ENCODE measurements at places on chromosomes 1 and 21. TPM values are rescaled to one million over a fixed set of nuclear protein-coding genes. Genes with fewer than 3 reads are reported as not detected.

The PTPRF gene
- total RNA-seq, result 2.3 TPM

The CHI3L1 gene
- total RNA-seq, result 0.53 TPM

The LCE3E gene
- total RNA-seq, result not detected

The CLCA4 gene
- not detected for total RNA-seq

The TPTE gene
- not detected for total RNA-seq

The CHIA gene
- not detected for total RNA-seq

The RGS16 gene
- 1.4 TPM for total RNA-seq

The PAQR6 gene
- 7.0 TPM for total RNA-seq

The NCMAP gene
- 0.23 TPM for total RNA-seq

The RYR2 gene
- not detected for total RNA-seq

The KIAA0040 gene
- total RNA-seq, result 57.1 TPM

The FCRL4 gene
- not detected for total RNA-seq

The SLC30A1 gene
- total RNA-seq, result 11.9 TPM

DNA sequence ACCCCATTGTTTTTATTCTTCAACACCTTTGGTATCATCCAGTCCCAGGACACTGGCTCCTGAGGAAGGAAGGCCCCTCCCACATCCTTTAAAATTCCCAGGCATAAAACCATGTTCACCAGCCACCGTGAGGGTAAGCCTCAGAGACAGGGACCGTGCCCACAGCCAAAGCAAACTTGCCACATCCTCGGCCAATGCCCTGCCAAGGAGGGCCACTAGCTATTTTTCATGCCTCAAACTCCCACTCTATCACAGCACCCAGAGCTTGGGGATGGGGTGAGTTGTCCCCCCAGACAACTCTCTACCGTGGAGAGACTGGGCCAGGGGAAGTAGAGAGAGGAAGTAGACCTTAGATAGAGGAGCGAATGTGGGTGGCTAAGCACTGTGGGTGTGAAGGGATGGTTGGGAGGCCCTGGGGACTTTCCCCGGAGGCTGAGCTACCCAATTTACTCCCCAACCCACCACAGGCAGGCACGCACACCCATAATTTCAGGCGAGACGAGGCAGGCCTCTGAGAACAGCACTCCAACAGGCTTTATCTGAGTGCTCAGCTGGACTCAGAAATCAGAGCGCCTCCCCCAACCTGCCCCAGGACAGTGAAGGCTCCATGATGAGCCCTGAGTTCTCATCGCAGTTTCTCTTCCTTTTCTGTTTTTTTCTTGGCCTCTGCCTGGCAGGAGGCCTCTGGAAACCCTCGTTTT, 15.9 kb upstream of the BTG2 start:
- peak overlapping the region; percentile 82 for H3K4me3 ChIP-seq
- H3K27ac ChIP-seq, result peak overlapping the region; percentile 98
- peak; percentile 83 for DNase-seq
- H3K36me3 ChIP-seq, result peaks cover 2% of the 10 kb centered on the region

- peaks cover 11% of the 10 kb centered on the region for H3K36me3 ChIP-seq
- peak within 1 kb of the TSS; percentile 78 for H3K4me3 ChIP-seq
- H3K27ac ChIP-seq, result peak within 1 kb of the TSS; percentile 99
- no peaks in the 10 kb centered on the region for H3K27me3 ChIP-seq
These were observed at the start of gene BTBD19 for GRCh38 chr1:44808063-44808937. Gene BTBD19 (plus strand): TSS chr1:44808523. CDS start chr1:44808821, 298 bp downstream.

GRCh38 chr1:93516164-93516563, 68.2 kb downstream of the FNBP1L start:
- H3K27ac ChIP-seq, result no peak overlapping the region
- no peaks in the 10 kb centered on the region for H3K36me3 ChIP-seq
- no peak for DNase-seq
- peaks cover 5% of the 10 kb centered on the region for H3K27me3 ChIP-seq

GRCh38 chr1:35932158-35932636, 1.3 kb downstream of the AGO3 start:
- peak overlapping the region; percentile 92 for H3K4me3 ChIP-seq
- H3K36me3 ChIP-seq, result no peaks in the 10 kb centered on the region
- H3K27me3 ChIP-seq, result no peaks in the 10 kb centered on the region
- DNase-seq, result no peak
- H3K4me1 ChIP-seq, result peaks cover 29% of the 10 kb centered on the region

DNA sequence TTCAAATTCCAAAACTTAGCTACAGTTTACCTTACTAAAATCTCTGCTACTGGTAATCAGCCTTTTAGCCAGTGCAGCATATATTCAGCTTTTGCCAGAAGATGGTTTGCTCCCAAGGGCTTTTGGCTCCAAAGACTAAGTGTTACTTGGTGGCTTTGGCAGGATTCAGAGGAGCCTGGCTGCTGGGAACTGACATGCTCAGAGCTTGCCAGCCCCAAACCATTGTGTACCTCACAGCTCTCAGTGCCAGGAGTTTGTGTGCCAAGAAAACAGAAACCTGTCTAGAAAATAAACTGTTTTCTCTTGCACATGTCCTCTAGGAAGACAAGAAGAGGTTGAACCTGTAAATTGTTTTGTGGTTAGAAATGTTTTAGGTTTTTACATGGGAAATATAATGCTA, 315.9 kb downstream of the ST6GALNAC3 start:
- H3K27ac ChIP-seq, result no peak overlapping the region
- peaks cover 2% of the 10 kb centered on the region for H3K27me3 ChIP-seq
- H3K36me3 ChIP-seq, result no peaks in the 10 kb centered on the region
- H3K4me3 ChIP-seq, result no peak overlapping the region
- no peak for DNase-seq
- no peaks in the 10 kb centered on the region for H3K4me1 ChIP-seq

DNA sequence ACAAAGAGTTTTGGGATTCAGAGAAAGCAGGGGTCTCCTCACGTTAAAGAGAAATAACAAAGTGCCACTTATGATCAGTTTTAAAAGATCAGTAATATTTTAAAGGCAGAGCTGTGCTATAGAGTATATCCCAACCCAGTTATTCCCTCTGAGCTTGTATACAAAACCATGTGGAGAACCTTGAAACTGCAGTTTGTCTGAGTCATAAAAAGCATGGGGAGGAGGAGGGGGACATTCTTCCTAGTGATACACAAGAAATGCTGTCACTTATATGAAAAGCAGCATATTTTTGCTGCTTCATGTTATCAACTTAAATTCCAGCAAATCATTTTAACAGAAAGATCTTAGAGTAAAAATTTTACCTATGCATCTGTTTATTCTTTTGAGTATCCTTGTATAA, 244.5 kb downstream of the GPR52 start:
- H3K36me3 ChIP-seq, result peaks cover 2% of the 10 kb centered on the region
- H3K27ac ChIP-seq, result no peak overlapping the region
- DNase-seq, result no peak
- H3K4me1 ChIP-seq, result no peaks in the 10 kb centered on the region
- no peak overlapping the region for H3K4me3 ChIP-seq
- H3K27me3 ChIP-seq, result no peaks in the 10 kb centered on the region

GRCh38 chr1:214124915-214125314, 137.1 kb downstream of the PROX1 start:
- H3K27ac ChIP-seq, result no peak overlapping the region
- H3K27me3 ChIP-seq, result peaks cover 3% of the 10 kb centered on the region
- no peaks in the 10 kb centered on the region for H3K36me3 ChIP-seq
- H3K4me1 ChIP-seq, result no peaks in the 10 kb centered on the region
- no peak overlapping the region for H3K4me3 ChIP-seq

GRCh38 chr1:6775261-6776043, 9.8 kb upstream of the CAMTA1 start:
- peaks cover 17% of the 10 kb centered on the region for H3K27me3 ChIP-seq
- DNase-seq, result no peak
- H3K4me3 ChIP-seq, result no peak overlapping the region
- no peaks in the 10 kb centered on the region for H3K36me3 ChIP-seq

GRCh38 chr1:217333939-217334338, 297.0 kb downstream of the GPATCH2 start:
- H3K4me1 ChIP-seq, result no peaks in the 10 kb centered on the region
- H3K36me3 ChIP-seq, result no peaks in the 10 kb centered on the region
- DNase-seq, result no peak
- no peak overlapping the region for H3K27ac ChIP-seq
- H3K27me3 ChIP-seq, result no peaks in the 10 kb centered on the region

DNA sequence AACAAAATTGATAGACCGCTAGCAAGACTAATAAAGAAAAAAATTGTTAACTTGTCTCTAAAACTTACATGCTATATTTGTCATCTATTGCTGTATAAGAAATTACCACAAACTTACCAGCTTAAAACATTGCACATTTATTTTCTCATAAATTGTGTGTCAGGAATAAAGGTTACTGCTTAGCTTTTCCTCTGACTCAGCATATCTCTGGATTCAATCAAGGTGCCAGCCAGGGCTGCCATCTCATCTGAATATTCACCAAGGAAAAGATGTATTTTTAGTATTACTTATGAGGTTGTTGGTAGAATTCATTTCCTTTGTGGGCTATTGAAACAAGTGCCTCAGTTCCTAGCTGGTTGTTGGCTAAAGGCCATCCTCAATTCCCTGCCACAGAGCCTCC, 912.6 kb upstream of the NEGR1 start:
- no peak overlapping the region for H3K4me3 ChIP-seq
- no peaks in the 10 kb centered on the region for H3K27me3 ChIP-seq
- no peaks in the 10 kb centered on the region for H3K36me3 ChIP-seq
- H3K4me1 ChIP-seq, result no peaks in the 10 kb centered on the region
- H3K27ac ChIP-seq, result no peak overlapping the region

GRCh38 chr1:218611916-218612585, 266.9 kb downstream of the TGFB2 start:
- no peak overlapping the region for H3K4me3 ChIP-seq
- H3K4me1 ChIP-seq, result no peaks in the 10 kb centered on the region

- H3K4me1 ChIP-seq, result peaks cover 57% of the 10 kb centered on the region
- DNase-seq, result no peak
- no peaks in the 10 kb centered on the region for H3K27me3 ChIP-seq
- no peak overlapping the region for H3K4me3 ChIP-seq
- no peak overlapping the region for H3K27ac ChIP-seq
These were observed 5.2 kb downstream of the RCSD1 start for GRCh38 chr1:167635156-167635648.

DNA sequence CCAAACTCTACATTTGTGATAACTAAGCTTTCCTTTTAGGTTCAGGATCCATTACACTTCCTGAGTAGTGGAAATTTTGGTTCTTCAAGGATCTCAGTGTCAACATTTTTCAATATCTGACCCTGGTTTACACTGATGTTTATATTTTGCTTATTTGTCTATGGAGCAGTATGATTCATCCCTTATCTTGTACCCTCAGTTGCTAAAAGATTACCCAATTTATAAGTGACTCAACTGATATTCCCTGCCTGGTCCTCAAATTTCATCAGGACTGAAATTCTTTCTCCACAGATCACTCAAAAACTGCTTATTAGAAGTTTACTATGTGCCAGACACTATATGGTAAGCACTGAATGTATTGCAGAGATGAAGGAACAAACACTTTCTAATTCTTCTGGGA, 139.1 kb upstream of the CHRM3 start:
- H3K27me3 ChIP-seq, result no peaks in the 10 kb centered on the region
- no peaks in the 10 kb centered on the region for H3K4me1 ChIP-seq
- H3K4me3 ChIP-seq, result no peak overlapping the region
- no peak for DNase-seq
- no peak overlapping the region for H3K27ac ChIP-seq

- no peak overlapping the region for H3K27ac ChIP-seq
- H3K36me3 ChIP-seq, result no peaks in the 10 kb centered on the region
- H3K27me3 ChIP-seq, result peaks cover 21% of the 10 kb centered on the region
- peaks cover 24% of the 10 kb centered on the region for H3K4me1 ChIP-seq
These were observed 15.7 kb downstream of the ATP1A4 start for GRCh38 chr1:160167056-160167455.

- no peaks in the 10 kb centered on the region for H3K27me3 ChIP-seq
- H3K4me3 ChIP-seq, result no peak overlapping the region
- peak overlapping the region; percentile 73 for H3K27ac ChIP-seq
- H3K4me1 ChIP-seq, result peaks cover 19% of the 10 kb centered on the region
- H3K36me3 ChIP-seq, result peaks cover 23% of the 10 kb centered on the region
- DNase-seq, result no peak
These were observed 29.5 kb upstream of the DIP2A start for GRCh38 chr21:46428987-46429710.

DNA sequence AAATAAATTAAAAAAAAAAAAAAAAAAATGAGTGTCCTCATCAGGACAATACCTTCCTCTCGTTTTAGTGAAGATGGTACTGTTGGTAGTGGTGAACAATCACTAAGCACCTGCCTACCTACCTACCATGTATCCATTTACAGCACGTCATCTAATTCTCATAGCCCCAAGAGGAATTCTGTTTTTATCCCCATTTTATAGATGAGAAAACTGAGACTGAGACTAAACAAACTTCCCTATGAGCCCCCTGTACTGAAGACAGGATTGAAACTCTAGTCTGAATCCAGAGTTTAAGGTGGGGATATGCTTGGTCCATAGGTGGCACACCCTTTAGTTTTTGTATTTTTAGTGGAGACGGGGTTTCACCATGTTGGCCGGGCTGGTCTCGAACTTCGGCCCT, 17.3 kb upstream of the THEMIS2 start:
- H3K27me3 ChIP-seq, result no peaks in the 10 kb centered on the region
- peaks cover 8% of the 10 kb centered on the region for H3K4me1 ChIP-seq
- no peak for DNase-seq

- no peaks in the 10 kb centered on the region for H3K27me3 ChIP-seq
- no peaks in the 10 kb centered on the region for H3K36me3 ChIP-seq
- no peak overlapping the region for H3K27ac ChIP-seq
- no peaks in the 10 kb centered on the region for H3K4me1 ChIP-seq
These were observed 553.3 kb upstream of the ZRANB2 start for GRCh38 chr1:71634159-71634558.

GRCh38 chr1:205517763-205518162, 13.3 kb downstream of the CDK18 start:
- H3K27me3 ChIP-seq, result no peaks in the 10 kb centered on the region
- peaks cover 2% of the 10 kb centered on the region for H3K4me1 ChIP-seq
- DNase-seq, result no peak
- no peak overlapping the region for H3K4me3 ChIP-seq
- H3K36me3 ChIP-seq, result no peaks in the 10 kb centered on the region

GRCh38 chr1:26472901-26473845, 933 bp downstream of the HMGN2 start:
- H3K27ac ChIP-seq, result peak overlapping the region; percentile 64
- peaks cover 47% of the 10 kb centered on the region for H3K36me3 ChIP-seq
- peaks cover 52% of the 10 kb centered on the region for H3K4me1 ChIP-seq

All from activated naive CD8-positive, alpha-beta T cell treated with anti-CD3 and anti-CD28 coated beads, Interleukin-2, amount 10 ng/mL, durations not matched to agents 7 days and 5 days (primary cell).